Activated CD4-positive, alpha-beta T cell treated with anti-CD3 and anti-CD28 coated beads, Interleukin-2, amount 10 ng/mL, durations not matched to agents 24 days and 14 days (primary cell): ENCODE measurements at places on chromosomes 7 and 10. TPM values are rescaled to one million over a fixed set of nuclear protein-coding genes. Genes with fewer than 3 reads are reported as not detected.

The GLCCI1 gene
- total RNA-seq: 10.1 and 10.9 TPM in 2 replicates

GRCh38 chr10:80199828-80200227, 5.5 kb downstream of the ANXA11 start:
- no peak for DNase-seq

GRCh38 chr10:125082881-125083575, 77.3 kb downstream of the CTBP2 start:
- no peak for DNase-seq

DNA sequence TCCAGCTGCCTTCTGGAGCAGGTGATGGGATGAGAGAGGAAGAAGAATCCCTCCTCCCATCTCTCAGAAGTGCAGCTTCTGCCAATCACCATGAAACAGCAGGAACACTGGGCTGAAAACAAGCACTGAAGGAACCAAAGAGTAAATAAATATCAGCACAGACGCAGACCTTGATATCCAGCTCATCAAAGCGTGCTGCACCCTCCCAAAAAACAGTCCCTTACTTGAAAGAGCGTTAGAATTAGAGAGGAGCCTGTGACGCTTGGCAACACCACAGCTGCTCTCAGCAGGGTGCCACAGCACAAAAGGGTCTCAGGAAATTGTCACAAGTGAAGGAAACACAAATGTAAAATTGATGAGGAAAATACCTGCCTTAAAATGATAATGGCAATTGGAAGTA, 39.5 kb downstream of the KLF6 start:
- peak; percentile 46 for DNase-seq
